ENCODE measurements at places on chromosomes 3 and 15.
A peak's percentile ranks its signal among the peaks of the same experiment; 100 is the strongest.

DNA sequence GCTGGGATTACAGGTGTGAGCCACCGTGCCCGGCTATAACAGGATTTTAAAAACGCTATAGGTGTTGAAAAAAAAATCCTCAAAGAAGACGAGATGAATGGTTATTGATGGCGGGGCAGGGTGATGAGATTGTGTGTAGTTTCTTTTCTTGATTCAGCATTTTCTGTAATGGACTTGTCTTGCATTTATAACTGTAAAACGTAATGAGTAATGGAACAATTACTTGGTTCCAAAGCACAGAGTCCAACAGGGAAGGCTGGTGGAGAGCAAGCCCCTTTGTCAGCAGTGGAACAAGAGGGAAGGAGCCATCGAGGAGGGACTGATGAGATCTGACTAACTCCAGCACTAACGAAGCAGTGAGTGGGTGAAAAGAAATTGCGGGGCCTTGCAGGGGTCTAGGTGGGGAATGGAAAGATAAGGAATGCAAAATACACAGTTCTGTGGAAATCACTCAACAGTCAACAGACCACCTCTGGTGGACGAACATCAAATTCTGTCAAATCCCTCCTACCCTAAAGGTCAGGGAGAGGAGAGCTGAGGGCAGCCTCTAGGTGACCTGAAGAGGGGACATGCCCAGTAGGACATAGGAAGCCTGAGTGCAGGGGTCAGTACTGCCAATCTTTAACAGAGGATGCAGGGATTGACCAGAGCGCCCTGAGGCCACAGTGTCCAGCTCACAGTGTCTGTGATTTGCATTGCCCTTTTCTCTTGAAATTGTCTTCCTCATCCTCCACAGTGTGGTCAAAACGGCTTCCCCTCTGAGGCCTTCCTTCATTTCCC is 23.1 kb upstream of the CDCP1 start:
- no peak for DNase-seq

DNA sequence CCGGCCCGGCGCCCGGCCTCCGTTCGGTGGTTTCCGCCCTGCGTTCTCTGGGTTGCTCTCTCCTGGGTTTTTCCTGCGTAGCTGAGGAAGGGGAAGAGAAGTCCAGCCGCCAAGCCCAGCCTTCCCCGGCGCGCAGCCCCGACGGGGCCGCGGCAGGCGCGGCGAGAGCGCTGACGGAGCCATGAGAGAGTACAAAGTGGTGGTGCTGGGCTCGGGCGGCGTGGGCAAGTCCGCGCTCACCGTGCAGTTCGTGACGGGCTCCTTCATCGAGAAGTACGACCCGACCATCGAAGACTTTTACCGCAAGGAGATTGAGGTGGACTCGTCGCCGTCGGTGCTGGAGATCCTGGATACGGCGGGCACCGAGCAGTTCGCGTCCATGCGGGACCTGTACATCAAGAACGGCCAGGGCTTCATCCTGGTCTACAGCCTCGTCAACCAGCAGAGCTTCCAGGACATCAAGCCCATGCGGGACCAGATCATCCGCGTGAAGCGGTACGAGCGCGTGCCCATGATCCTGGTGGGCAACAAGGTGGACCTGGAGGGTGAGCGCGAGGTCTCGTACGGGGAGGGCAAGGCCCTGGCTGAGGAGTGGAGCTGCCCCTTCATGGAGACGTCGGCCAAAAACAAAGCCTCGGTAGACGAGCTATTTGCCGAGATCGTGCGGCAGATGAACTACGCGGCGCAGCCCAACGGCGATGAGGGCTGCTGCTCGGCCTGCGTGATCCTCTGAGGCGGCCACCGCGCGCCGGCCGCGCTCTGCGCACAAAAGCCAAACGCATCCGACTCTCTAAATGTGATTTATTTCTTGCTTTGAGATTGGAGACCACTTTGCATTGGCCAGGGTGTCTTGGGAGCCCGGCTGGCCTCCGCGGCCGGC is 727 bp downstream of the RAP2B start:
- peak; percentile 65 for DNase-seq

DNA sequence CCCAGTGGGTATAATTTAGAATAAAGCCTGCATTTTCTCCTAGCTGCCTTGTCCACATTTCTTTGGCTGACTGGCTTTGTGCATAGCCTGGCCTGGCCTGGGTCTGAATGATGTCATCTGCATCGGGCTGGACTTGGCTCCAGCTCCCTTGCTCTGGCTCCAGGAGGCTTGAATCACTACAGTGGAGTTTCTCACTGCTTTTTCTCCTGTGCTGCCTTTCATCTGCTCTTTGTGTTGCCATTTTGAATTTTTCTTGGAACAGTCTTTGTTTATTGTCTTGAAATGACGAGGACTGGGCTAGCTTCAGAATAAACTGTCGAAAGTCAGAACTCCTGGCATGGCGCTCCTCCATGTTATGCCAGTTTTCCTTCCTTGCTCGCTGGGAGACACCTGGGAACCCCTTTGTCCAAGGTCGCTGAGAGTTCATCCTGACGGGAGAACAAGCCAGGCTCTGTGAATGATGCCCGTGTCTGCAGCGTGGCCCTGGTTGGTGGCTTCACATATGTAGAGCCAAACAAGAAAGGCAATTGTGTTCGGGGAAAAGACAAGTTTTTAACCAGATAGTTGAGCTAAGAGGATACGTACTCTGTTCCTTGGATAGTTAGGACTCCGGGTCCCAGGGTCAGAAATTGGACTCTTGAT is 258.9 kb downstream of the PDZRN3 start:
- DNase-seq, result no peak

DNA sequence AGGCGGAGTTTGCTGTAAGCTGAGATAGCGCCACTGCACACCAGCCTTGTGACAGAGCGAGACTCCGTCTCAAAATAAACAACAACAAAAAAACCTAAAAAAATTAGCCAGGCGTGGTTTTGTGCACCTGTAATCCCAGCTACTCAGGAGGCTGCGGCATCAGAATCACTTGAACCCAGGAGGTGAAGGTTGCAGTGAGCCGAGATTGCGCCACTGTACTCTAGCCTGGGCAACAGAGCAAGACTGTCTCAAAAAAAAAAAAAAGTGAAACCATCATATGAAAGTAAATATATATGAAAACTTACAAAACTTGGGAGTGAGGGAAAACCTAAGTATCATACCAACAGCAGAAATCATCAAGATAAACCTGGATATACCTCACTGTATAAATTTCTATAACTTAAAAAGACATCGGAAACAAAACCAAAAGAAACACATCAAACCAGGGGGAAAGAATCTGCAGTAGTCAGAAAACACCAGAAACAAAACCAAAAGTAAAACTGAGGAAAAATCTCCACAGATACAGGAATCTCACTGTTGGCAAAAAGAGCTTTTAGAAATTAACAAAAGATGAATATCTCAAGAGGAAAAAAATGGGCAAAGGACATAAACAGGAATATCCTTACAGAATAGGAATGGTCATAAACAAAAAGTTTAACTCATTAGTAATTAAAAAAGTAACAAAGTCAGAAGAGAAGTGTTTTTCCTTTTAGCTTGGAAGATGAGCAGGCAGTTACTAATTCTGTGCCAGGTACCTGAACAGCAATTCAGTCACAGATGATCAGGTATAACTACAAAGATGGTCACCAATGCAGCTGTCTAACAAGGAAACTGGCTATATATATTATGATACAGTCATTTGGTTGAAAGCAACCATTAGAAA is 41.3 kb downstream of the ETV5 start:
- DNase-seq, result no peak

DNA sequence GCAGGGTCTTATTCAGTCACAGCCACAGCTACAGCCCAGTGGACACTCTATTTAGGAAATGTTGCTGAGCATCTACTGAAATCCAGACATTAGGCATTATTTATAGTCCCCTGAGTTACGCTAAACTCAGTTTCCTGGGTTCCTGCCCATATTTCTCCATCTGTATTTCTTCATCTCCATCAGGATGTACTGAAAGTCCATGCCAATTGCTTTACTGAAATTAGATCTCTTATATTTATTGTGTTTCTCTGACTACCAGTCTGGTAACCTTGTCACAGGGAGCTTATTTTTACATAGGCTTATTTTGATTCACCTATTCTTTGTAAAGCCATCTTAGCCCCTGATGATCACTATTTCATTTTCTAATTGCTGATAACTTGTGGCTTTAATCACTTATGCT is 223.9 kb downstream of the TLE3 start:
- no peak for DNase-seq

DNA sequence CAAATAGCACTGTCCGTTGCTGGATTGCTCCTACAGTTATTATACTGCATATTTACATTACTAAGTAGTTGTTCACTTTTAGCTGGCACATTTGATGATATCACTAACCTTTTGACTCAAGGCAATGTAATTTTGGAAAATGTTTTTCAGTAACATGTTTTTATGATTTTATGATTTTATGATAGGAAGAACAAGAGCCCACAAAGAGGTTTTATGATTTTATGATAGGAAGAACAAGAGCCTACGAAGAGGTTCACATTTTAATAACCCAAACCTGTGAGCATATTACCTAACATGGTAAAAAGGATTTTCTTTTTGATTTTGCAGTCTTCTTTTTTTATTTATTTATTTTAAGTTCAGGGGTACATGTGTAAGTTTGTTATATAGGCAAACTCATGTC is 172.3 kb upstream of the TPM1 start:
- DNase-seq, result no peak

GRCh38 chr15:27965546-27965945 is 133.6 kb downstream of the OCA2 start:
- no peak for DNase-seq

GRCh38 chr3:38521391-38521987 is 25.3 kb downstream of the EXOG start:
- peak; percentile 47 for DNase-seq

DNA sequence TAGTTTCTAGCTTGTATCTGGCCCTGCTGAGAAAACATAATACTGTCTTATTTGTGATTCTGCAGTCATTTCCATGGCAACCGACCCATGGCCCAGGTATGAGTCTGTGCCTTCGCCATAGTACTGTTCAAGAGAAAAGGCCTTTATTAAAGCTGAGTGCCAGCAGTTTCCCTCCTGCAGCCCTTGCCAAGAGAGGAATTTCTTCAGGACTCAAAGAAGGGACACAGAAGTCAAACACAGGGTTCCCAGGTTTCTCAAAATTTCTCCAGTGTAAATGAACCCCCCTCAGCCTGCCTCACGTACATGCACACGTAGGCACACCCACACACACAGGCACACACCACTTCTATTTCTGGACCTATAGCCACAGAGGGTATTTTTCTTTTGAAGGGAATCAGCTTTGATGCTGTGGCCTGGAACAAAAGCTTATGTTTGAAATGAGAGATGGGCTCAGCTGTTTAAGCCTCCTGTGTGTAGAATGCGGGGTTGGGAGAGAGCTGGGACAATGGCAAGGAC is 269.2 kb downstream of the PDCD6IP start:
- no peak for DNase-seq

DNA sequence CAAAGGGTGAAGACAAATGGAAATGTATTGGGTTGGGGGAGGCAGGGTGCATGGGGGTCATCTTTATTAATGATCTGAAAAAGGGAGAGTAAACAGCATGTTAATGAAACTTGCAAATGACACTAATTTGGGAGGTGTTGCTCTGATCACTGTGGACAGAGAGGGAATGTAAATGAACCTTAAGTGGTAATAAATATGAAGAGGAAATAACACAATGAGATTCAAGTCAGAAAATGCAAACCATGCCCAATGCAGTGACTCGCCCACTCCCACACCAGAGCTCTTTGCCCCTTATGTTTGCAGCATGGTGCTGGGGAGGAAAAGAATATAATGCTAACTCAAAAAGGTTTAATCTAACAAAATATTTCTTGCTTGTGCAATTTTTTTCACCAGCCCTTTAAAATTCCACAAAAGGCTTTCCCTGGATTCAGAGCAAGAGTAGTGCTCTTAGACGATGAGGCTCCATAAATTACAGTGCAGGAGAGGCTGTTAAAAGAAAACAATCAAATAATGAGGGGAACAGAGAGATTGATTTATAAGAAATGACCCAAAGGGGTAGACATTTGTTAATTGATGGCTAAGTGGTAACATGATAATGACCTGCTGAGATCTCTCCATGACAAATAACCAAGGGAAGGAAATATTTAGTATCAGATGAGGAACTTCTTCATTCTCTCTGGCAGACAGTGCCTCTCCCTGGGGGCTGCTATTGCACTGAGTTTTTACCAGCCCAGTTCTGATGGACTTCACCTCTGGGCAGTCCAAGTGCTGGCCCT is 210.0 kb upstream of the PPP2R3A start:
- no peak for DNase-seq

DNA sequence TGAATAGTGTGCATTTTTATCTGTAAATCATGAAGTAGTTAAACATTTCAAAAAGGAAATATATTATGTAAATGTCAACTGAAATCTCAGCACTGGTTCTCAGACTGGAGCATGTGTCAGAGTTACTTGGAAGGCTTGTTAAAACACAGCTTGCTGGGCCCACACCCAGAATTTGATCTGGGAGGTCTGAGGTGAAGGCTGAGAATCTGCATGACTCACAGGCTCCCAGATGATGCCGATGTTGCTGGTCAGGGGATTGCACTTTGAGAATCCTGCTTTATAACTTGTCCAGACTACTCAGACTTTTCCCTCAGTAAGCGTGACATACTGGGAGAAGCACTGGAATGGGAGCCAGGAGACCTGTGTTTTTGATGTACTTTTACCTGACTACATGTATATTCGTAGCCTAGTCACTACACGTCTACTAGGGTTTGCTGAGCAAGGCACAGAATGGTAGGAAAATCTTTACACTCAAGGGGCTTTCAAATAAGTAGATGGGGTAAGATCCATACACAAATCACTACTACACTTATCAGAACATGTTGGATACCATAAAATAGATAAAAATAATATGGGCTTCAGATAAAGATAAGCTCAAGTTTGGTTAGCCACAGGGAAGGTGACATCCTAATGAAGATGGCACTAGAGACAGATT is 77.1 kb upstream of the MEX3B start:
- no peak for DNase-seq

DNA sequence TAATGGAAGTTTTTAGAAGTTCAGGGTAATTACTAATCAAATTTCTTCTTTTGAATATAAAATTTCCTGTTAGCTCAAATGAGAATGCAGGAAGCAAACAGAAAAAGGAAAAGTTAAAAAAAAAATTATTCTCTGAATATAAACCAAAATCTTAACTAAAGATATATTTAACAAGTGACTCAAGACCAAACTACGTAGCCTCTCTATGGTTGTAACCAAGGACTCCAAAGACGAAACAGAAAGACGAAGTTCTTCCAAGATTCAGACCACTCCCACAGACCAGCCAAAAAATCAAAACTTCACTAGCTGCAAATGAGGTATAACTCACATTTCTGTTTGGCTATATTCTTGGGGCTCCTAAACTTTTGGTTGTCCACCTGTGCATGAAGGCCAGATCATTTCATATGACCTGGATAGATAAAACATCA is 846.5 kb upstream of the ALCAM start:
- DNase-seq, result no peak

GRCh38 chr15:58081456-58081855 is 15.9 kb upstream of the ALDH1A2 start:
- DNase-seq, result no peak

DNA sequence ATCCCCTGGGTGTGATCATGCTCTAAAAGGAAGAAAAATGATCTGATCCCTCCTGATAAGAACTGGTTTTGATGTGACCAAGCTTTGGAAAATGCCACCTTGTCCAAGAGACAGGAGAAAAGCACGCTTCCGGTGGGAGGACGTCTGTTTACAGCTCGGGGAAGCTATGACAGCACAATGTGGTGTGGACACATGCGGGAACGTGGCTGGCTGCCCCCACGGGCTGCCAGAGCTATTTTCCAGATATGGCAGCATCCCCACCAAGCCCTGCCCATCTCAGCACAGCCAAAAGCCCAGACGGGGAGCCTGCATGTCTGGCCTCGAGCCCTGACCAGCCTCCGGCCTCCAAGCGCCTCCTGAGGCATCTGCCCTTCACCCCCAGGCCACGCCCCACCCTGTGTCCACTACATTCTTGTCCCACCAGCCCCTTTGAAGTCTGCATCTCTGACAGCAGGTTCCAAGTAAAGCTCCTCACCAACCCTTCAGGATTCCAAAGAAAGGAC is 63.2 kb upstream of the HRH1 start:
- no peak for DNase-seq

Data from A673 (cell line).